ENCODE measurements at places on chromosomes 5 and 9. TPM values are rescaled to one million over a fixed set of nuclear protein-coding genes. Genes with fewer than 3 reads are reported as not detected.

FAM13B gene
- polyA plus RNA-seq = 49.6 TPM

GPR151 gene
- not detected for polyA plus RNA-seq

GBGT1 gene
- 2.6 TPM for polyA plus RNA-seq

GABRA6 gene
- 0.19 TPM for polyA plus RNA-seq

GRCh38 chr5:4017076-4017803 lies 421.6 kb downstream of the IRX1 start:
- DNase-seq = no peak

GRCh38 chr5:79689541-79690466 lies at the start of gene CMYA5:
CMYA5 (plus strand) TSS chr5:79689836; CDS start chr5:79689908, 72 bp downstream.
- no peak for DNase-seq

- no peak for DNase-seq
Measured at GRCh38 chr5:16551628-16552027, 65.2 kb downstream of the RETREG1 start.

- DNase-seq = no peak
Measured at GRCh38 chr5:131943916-131944315, 1.5 kb downstream of the MEIKIN start.

DNA sequence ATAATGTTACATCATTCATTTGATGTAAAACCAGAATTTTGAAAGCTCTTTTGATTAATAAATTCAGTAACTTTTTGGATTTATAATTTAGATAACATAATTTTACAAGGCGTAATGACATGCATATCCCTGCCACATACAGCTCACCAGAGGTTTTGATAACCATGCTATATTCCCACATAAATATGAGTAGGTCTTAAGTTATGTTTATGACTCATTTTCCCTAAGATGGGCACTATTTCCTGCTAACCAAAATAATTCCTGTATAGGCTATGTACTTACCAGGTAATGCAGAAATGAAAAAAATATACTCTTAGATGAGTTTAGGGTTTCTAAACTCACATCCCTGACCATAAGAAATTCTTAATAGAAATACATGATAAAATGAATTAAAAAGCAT lies 93.9 kb upstream of the EDIL3 start:
- DNase-seq = no peak

GRCh38 chr5:111278858-111279504 lies 54.8 kb downstream of the CAMK4 start:
- DNase-seq = no peak

- no peak for DNase-seq
Measured at GRCh38 chr9:94829380-94830070, 103.0 kb downstream of the AOPEP start.

- DNase-seq = no peak
Measured at GRCh38 chr9:132001567-132001966, 78.1 kb downstream of the MED27 start.

- DNase-seq = no peak
Measured at GRCh38 chr5:1035421-1036405, 27.1 kb downstream of the NKD2 start.

DNA sequence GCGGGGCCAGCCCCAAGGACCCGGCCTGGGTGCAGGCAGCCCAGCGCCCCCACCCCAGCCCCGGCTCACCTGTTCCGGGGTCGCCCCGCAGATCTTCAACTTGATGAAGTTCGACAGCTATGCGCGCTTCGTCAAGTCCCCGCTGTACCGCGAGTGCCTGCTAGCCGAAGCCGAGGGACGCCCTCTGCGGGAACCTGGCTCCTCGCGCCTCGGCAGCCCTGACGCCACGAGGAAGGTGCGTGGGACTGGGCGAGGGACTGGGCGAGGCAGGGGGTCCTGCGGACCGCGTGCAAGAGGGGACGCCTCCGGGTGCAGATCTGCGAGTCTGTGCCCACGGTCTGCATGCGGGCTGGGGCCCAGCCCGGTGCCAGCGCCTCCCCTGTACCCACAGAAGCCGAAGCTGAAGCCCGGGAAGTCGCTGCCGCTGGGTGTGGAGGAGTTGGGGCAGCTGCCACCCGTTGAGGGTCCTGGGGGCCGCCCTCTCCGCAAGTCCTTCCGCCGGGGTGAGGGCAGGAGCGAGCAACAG lies 9.7 kb downstream of the RGS14 start:
- DNase-seq = no peak

Data from left renal cortex interstitium (tissue), 4 donors.